A549 treated with dexamethasone at 1 μM for 4 hours (cell line): ENCODE measurements at places on chromosomes 1 and 21. TPM values are rescaled to one million over a fixed set of nuclear protein-coding genes. Genes with fewer than 3 reads are reported as not detected.

POU3F1 gene
- total RNA-seq, result 0.05 TPM in 2 of 5 replicates, not detected in the others

ADORA1 gene
- 0.46 to 0.94 TPM (median 0.67 TPM) in 5 replicates for total RNA-seq

IFI44L gene
- 0.02 to 0.05 TPM (median 0.02 TPM) in 3 of 5 replicates, not detected in the others for total RNA-seq

MCOLN3 gene
- total RNA-seq, result 2.8 to 3.8 TPM (median 3.4 TPM) in 5 replicates

ADGRL4 gene
- not detected in 5 replicates for total RNA-seq

CYP2J2 gene
- 0.07 to 0.15 TPM (median 0.10 TPM) in 4 of 5 replicates, not detected in the other for total RNA-seq

KRTAP13-2 gene
- total RNA-seq, result 0.09 TPM in 1 of 5 replicates, not detected in the others

JAM2 gene
- total RNA-seq, result 0.03 to 0.08 TPM (median 0.06 TPM) in 3 of 5 replicates, not detected in the others

CFAP126 gene
- total RNA-seq, result 0.16 to 0.29 TPM (median 0.24 TPM) in 4 of 5 replicates, not detected in the other

SLC16A4 gene
- total RNA-seq, result 30.8 to 41.6 TPM (median 35.2 TPM) in 5 replicates

RNASEL gene
- 1.5 to 2.2 TPM (median 2.1 TPM) in 5 replicates for total RNA-seq

TNFRSF18 gene
- 0.07 TPM in 1 of 5 replicates, not detected in the others for total RNA-seq

RXFP4 gene
- total RNA-seq, result 0.07 TPM in 1 of 5 replicates, not detected in the others

CAMSAP2 gene
- 17.0 to 26.2 TPM (median 22.5 TPM) in 5 replicates for total RNA-seq

OMA1 gene
- total RNA-seq, result 6.1 to 7.3 TPM (median 6.9 TPM) in 5 replicates

RAB4A gene
- total RNA-seq, result 48.9 to 59.1 TPM (median 50.5 TPM) in 5 replicates

SIPA1L2 gene
- total RNA-seq, result 6.7 to 8.6 TPM (median 7.5 TPM) in 5 replicates

ZNF683 gene
- not detected in 5 replicates for total RNA-seq

IGSF9 gene
- 0.14 to 0.21 TPM (median 0.19 TPM) in 5 replicates for total RNA-seq

TMEM82 gene
- total RNA-seq, result 0.05 TPM in 1 of 5 replicates, not detected in the others

LCE1F gene
- not detected in 5 replicates for total RNA-seq

MAP3K21 gene
- total RNA-seq, result 7.3 to 10.5 TPM (median 9.3 TPM) in 5 replicates

GBP2 gene
- total RNA-seq, result 0.71 to 1.1 TPM (median 0.88 TPM) in 5 replicates

CA14 gene
- 0.10 TPM in 1 of 5 replicates, not detected in the others for total RNA-seq

GJA5 gene
- total RNA-seq, result 0.06 to 0.12 TPM in 2 of 5 replicates, not detected in the others
